ENCODE measurements at places on chromosomes 2 and 18. TPM values are rescaled to one million over a fixed set of nuclear protein-coding genes. Genes with fewer than 3 reads are reported as not detected.
A peak's percentile ranks its signal among the peaks of the same experiment; 100 is the strongest.

SERPINB12 gene
- not detected for total RNA-seq

GLB1L gene
- 30.0 TPM for total RNA-seq

CRYGC gene
- not detected for total RNA-seq

HTRA2 gene
- 70.3 TPM for total RNA-seq

DAPL1 gene
- not detected for total RNA-seq

CCL20 gene
- 2.2 TPM for total RNA-seq

REG3A gene
- not detected for total RNA-seq

GRCh38 chr18:59428018-59428417, 69.0 kb upstream of the LMAN1 start:
- DNase-seq: no peak

DNA sequence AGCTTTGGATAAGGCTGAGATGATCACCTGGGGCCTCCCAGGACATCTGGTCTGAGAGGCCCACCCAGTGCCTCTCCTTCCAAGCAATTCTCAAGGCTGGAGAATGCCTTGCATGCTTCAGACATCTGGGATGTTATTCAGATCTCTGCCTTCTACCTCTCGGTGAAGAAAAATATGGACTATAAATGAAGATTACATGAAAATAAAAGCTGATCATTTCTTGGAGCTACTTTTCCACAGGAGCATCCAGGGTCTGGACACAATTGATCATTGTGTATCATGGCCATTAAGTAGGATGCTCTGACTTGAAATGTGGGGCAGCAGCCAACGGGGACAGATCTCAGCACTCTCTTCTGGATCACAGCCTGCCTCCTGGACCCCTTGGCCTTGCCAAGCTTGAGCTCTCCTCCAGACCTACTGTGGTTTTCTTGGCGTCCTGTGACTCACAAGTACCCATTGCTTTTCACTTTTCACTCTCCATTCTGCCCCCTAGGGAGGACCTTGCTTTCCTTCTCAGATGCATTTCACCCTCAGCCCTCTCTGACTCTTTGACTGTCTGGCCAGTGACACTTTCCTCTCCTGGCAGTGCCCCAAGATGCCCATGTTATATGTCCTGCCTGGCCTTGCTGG, 203.1 kb downstream of the INSIG2 start:
- peak; percentile 19 for DNase-seq

DNA sequence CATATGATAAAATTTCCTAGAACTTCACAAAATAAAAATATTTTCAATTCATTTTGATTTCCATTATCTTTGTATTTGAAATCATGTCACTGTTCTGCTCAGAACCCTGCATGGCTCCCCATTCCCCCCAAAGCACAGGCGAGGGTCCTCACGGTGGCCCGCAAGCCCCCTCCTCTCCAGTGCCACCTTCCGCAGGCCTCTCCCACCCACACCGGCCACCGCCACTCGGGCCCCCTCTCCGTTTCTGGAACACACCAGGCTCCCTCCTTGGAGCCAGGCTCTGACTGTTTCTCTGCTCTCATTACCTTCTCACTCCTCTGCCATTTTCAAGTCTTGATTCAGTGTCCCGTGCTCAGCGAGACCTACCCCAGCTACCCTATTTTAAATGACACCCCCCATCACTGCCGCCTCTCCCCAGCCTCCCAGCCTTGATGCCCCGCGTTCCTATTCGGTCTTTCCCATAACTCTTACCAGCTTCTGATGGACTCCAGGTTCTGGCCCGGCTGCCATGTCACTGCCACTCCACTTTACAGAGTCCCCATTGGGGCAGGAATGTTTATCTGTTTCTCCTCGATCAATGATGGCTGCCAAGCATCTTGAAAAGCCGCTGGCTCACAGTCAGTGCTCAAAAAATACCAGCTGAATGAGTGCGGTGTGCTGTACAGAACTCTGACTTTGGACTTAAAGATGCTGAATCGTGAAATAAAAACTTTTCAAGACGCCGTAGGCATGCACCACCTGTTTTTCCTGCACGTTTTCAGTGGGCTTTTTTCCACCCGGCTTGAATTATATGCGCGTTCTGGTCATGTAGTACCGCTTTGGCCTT, 201.0 kb downstream of the GBX2 start:
- no peak for DNase-seq

DNA sequence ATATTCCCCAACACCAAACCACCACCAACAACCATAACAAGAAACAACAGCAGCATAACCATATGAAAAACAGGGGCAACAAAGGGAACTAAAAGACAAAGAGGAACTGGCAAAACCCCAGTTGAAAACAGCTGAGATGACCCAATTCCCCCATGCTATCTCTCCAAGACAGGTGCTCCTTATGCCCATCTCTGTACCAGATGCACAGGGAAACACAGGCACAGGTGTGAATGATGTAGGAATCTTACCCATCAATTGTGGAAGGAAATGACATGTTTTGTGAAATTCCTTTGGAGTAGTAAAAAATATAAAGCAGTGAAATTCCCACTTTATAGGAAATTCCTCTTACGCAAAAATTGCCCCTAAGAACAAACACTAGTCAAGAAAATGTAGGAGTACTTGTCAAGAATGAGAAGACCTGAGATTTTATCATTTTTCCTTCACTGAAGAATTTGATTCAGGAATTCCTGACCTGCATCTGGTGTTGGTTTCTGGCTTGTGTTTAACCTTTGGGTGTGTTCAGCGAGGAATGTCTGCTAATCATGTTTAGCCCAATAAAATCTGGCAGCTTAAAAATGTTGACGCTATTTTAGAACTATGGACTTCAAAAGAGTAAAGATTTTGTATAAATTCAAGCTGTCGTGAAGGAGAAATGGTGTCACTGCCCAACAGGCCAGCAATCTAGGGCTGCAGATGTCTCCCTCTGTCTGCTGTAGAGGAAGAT, 67.7 kb upstream of the ARHGAP28 start:
- no peak for DNase-seq

- DNase-seq: no peak
Measured at GRCh38 chr18:49862656-49863385, 49.5 kb upstream of the ACAA2 start.

DNA sequence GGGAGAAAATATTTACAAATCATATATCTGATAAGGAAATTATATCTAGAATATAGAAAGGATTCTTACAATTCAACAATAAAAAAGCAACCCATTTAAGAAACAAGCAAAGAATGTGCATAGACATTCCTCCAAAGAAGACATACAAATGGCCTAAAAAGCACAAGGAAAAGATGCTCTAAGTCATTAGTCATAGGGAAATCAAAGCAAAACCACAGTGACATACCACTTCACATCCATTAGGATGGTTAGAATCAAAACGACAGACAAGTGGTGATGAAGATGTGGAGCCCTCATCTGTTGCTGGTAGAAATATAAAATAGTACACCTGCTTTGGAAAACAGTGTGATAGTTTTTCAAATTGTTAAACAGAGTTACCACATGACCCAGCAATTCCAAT, 48.2 kb downstream of the MAPRE2 start:
- DNase-seq: peak; percentile 55

DNA sequence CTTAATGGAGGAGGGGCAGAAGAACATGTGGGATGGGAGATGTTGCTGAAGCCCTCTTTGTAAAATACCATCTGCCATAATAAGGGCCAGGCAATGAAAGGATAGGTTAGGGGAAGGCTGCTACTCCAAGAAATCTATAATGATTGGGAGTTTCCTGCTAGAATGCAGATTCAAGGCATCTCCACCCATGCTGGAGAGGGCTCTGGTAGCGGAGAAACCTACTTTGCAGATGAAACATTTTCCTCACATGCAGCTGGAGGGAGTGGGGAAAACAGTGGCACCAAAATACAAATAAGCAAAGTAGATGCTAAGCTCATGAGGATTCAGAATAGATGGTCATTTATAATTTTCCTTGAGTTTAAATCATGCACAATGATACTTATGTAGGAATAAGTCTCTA, 82.3 kb upstream of the GCFC2 start:
- DNase-seq: no peak

GRCh38 chr2:163173591-163173990, 335.0 kb upstream of the KCNH7 start:
- DNase-seq: no peak

GRCh38 chr2:44674473-44675284, 266.8 kb upstream of the SIX3 start:
- no peak for DNase-seq

DNA sequence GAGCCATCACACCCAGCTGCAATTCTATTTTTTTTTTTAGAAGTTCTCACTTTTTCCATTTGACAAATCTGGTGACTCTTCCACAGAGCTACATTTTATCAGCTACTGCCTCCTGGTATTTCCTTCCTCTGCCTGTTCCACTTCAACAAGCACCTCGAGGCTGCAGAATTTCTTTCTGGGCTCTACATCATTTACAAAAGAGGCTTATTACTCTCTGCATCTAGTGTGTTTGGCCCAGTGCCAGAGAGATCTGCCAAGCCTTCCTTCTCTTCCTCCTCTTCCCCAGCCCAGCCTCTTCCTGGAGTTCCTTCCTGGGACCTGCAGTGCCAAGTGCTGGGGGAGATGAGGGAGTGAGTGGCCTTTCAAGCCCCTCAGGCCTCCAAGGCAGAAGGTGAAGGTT, 119.6 kb upstream of the ITGA6 start:
- no peak for DNase-seq

- peak; percentile 41 for DNase-seq
Measured at GRCh38 chr2:113116100-113116958, 11.1 kb upstream of the IL1RN start.

DNA sequence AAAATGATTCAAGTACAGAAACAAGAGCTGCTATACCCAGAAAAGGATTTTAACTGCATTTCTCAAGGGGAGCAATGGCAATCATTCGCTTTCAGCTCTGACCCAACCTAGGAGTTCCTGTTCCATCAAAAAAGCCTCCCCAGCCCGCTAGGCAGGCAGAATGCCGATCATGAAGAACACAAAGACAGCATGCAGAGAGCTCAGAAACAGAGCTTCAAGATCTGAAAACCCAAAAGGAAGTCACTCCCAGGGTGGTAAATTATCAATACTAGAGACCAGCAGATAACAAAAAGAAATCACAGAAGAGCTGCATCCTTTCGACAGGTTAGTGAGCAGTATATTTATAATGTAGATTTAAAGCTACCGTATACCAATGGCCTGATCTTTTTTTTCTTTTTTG, 84.8 kb upstream of the CRIM1 start:
- no peak for DNase-seq

GRCh38 chr2:148875387-148876051, 492 bp downstream of the KIF5C start:
- no peak for DNase-seq

DNA sequence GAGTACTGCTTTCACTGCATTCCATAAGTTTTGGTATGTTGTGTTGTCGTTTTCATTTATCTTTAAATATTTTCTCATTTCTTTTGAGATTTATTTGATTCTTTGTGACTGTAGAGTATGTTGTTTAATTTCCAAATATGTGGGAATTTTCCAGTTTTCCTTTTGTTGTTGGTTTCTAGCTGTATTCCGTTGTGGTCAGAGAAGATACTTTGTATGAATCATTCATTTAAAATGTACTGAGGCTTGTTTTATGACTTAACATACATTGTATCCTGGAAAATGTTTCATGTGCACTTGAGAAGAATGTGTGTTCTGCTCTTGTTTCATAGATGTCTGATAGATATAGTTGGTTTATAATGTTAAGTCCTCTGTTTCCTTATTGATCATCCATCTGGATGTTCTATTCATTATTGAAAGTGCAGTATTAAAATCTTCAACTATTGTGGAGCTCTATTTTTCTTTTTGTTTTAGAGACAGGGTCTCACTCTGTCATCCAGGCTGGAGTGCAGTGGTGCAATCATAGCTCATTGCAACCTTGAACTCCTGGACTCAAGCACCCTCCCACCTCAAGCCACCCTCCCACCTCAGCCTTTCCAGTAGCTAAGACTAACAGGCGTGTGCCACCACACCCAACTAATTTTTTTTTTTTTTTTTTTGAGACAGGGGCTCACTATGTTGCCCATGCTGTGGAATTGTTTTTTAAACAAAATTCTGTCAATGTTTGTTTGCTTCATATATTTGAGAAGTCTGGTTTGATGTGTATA, 96.8 kb downstream of the TAF4B start:
- peak; percentile 61 for DNase-seq

DNA sequence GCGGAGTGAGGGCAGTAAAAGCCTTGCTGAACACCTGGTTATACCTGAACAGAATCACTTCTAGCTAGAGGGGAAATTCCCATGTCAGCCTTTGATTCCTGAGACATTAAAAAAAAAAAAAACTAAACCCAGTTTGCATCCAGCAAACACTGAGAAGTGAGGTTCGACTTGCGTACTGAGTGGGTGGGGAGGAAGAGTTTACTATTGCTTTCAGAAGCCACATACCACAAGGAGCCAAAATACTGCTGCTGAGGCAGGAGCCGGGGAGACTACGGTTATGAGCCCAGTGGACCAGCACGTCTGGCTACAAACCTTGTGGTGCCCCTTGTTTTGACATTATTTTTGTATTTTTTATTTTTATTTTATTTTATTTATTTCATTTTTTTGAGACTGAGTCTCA, 2.7 kb downstream of the COLEC11 start:
- DNase-seq: no peak

DNA sequence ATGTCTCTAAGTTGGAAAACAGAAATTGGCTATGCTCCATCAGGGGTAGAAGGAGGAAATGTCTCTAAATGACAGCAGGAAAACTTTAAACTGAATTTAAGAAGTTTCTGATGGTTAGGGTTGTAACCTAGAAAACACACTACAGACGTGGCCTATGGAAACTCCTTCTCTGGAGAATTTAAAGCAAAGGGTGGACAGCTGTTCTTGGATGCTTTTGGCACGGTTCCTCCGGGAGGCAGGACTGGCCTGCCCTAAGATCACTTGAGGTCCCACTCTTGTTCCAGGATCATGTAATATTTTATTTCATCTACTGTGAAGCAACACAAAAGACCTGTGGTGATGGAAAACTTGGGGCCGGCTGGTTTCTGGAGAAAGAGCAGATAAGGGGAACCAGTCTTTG, 77.0 kb downstream of the NRP2 start:
- no peak for DNase-seq

DNA sequence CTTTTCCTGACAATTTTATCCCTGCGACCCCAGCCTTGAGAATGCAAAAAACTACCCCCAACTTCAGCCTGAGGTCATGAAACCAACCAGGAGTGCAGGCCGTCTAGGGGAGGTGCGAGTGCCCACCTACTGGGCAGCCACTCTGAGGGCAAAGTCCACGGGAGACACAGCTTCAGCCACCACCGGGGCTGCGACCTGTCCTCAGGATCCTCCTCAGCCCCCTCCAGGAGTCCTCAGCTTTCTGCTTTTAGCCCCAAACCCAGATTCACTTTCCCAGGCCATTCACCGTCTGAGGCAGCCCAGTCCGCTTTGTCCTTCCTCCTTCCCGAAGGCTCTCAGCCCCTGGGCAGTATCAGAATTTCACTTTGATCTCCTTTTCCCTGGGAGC, 210.2 kb upstream of the TNP1 start:
- DNase-seq: no peak

Measured in RPMI7951 (cell line).